ENCODE measurements at places on chromosomes 7 and 10.
A peak's percentile ranks its signal among the peaks of the same experiment; 100 is the strongest.

DNA sequence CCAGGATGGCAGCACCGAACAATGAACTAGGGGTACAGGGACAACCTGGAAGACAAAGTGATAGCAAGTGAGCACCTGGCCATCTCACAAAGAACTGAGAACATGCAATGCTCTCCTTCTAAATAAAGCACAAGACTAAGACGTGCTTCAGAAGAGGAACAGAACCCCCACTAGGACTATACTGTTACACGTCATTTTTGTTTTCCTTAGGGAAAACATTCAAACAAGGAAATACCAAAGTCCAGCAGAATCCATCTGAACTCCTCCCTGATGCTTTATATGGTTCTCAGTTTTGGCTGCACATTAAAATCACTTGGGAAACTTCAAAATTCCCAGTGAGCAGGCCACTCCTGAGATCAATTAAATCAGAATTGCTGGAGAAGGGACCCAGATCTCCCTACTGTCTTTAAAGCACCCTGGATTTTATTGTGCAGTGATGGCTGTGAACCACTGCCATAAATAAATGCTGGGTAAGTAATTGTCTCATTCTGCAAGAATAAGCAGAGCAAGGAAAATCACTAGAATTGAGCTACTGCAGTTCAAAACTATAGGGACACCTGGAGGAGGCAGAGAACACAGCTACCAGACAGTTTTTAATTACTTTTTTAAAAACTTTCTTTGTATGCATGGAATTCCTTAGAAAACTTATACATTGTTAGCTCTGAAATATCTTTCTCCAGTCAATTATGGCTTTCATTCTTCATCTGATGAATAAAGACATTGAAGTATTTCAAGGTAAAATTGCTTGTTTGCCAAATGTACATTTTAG lies 866.5 kb upstream of the GHITM start:
- no peak for DNase-seq

DNA sequence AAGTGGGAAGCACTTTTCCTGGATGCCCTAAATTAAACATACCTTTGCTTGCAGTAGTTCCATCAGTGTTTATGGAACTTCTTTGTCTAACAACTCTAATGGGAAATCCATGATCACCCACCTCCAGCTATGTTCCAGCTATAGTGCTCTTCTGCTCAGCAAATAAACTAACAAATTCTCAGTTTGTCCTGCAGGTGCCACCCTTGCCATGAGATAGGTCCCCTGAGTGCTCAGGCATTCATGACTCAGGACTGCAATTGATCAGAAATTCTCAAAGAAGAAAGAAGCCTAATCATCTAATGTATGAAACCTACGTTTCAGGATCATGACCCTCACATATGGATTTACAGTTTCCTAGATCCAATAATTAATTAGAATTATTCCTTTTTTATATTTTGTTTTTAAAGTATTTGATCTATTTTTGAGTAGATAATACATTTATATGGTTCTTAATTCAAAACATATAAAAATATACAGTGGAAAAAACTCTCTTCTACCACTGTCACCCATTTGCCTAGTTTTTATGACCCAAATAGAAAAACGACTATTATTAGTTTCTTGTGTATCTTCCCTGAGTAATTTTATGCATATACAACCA lies 48.7 kb upstream of the DYNC1I1 start:
- DNase-seq, result no peak

DNA sequence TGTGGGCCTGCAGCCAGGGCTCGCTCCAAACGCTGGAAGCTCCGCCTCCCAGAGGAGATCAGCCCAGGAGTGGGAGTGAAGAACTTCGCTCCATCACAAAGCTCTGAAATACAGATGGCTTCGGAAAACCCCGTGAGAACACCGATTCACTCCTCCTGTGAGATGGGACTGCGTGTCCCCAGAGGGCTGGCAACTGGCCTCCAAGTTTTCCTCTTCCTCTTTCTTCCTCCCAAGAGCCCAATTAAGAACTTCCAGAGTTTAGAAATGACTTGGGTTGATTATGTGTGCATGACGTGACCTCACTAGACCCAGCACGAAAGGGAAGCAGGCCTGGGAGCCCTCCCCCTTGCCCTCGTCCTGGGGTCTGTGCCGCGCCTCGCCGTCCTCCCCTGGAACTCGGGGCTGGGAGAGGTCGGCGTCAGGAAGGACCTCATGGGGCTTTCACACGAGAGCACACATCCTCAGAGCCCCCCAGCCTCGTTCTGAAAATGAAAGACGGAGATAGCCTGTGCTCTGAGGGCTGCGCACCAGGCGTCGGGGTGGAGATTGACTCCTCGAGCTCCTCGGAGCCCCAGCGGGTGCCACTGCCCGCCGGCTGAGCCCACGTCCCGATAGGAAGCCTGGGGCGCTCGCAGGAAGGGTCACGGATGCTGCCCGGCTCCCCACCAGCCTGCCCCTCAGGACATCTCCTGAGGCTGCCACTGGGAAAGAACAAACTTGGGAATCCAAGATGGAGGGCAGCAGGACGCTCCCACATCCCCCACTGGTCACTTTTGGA lies 37.8 kb downstream of the PTPRN2 start:
- peak; percentile 67 for DNase-seq

- DNase-seq, result no peak
Observed at GRCh38 chr7:2242541-2243429, 759 bp downstream of the NUDT1 start.

DNA sequence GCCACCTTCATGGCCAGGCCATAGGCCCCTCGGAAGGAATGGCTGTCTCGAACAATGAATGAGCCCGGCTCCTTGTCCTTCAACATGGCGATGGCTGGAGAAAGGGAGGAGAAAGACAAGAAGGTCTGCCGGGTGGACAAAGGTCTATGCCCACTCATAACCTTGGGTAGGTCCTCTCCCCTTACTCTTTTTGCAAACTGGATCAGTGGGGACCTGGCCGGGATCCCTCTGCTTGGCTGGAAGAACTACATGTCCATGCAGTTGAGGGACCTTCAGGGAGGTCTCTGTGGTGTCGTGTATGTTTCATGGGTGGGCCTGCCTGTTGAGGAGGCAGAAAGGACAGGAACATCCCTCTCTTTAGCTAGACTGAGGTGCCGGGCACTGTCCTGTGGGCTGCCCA lies 284.8 kb downstream of the TNS3 start:
- no peak for DNase-seq

DNA sequence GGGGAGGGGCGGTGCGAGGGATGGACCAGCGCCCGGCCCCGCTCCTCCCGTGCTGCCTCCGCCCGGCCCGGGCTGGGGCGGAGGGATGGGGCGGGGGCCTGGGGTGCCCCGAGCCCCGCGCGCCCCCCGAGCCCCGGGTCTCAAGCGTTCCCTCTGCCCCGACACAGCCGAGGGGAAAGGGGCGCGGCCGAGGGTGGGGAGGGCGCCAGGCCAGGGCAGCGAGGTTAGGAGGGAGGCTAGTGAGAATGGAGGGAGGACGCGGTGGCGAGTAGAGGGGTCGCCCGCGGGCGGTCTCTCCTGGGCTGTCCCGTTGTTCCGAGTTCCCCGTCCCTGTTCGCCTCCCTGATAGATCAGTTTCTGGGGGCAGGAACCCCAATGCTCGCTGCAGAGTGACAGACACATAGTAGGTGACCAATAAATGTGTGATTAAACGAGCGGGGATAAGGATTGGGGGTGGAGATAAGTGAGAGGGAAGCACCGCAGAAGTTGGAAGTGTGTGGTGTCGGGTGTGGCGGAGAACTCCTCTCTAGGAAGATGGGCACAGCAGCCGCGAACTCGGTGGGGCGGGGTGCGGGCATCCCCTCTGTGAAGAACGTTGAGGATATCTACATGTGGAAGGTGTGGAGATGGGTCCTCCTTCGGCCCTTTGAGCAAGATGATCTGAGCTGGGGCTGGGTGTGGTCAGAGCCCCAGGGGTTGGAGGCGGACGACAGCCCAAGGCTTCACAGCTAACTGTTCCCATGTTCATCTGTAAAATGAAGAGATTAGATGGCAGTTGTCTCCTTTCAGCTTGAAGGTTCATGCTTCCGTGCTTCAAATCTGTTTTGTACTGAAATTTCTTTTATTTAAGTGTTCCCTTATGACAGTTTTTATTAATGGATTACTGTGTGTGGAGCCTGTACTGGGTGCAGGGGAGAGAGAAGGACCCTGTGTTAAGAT lies 580 bp downstream of the ZNF775 start:
- DNase-seq, result peak; percentile 71

GRCh38 chr10:69957886-69958555 lies 94.6 kb upstream of the MACROH2A2 start:
- DNase-seq, result peak; percentile 41

- no peak for DNase-seq
Observed at GRCh38 chr10:99280472-99280871, 44.8 kb upstream of the HPSE2 start.

- no peak for DNase-seq
Observed at GRCh38 chr7:20340839-20341238, 10.1 kb downstream of the ITGB8 start.

DNA sequence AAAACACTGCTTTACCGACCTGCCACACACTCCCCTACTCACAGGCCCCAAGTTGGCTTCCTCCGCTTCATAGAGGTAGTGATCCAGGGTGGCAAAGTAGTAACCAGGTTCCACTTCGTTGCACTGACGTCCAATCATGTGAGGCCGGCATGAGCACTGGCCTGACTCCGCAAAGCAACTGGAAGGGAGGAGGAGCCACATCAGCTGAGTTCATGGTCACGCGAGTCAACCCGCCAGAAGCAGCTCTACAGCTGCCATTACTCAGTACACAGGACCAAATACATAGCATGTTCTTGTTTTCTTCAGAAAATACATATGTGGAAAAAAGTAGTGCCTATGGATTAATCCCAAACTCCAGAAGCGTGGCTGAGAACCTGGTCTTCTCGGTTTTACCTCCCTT lies 38.5 kb downstream of the LAMB1 start:
- DNase-seq, result no peak

- DNase-seq, result no peak
Observed at GRCh38 chr10:37774351-37774750, 83.1 kb downstream of the ZNF248 start.

GRCh38 chr7:46772776-46773175 lies 809.1 kb downstream of the TNS3 start:
- no peak for DNase-seq

DNA sequence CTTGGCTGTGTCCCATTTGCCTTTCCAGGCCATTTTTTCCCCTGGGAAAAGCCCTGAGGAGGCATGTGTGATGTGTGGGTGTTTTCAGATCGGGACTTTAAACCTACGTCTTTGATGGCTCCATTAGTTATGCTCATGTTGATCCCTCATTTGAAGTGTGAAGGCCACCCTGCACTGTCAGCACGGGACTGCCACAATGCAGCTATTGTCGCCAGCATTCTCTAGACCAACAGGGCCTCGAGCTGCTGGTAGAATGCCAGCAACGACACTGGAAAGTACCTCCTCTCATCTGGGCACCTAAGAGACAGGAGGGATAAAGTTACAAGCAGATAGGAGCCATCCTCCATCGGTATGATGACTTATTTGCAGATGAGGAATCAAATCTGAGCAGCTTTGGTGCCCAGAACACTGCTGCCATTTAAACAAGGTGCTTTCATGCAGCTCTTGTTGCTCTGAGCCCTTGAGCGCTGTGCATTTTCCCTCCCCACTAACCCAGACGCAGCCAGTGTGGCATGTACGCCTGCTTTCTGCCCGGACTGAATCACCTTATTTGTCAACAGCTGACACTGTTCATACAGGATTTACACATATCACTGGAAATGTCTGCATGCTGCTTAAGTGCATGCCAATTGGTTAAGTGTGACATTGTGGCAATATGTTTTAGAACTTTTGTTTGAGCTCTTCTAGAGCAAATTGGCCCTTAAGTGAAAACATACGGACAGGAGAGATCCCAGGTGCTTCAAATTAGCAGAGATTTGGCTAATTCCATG lies 175.0 kb upstream of the PITRM1 start:
- no peak for DNase-seq

GRCh38 chr10:37314862-37315261 lies 189.5 kb downstream of the ANKRD30A start:
- DNase-seq, result no peak

DNA sequence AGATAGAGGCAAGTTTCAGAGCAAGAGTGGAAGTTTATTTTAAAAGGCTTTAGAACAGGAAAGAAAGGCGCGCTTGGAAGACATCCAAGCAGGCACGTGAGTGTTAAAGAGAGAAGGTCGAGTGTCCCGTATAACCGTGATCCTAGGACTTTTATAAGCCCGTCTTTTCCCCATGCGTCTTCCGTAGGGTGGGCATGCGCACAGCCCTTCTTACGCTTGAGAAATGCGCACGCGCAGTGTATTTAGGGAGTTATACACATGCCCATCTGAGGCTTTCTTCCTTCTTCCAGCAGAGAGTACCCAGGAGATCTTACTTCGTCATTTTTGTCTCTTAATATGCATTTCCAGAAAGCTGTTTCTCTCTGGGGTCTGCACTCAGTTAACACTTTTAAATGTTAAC lies 52.4 kb downstream of the CALD1 start:
- peak; percentile 60 for DNase-seq

DNA sequence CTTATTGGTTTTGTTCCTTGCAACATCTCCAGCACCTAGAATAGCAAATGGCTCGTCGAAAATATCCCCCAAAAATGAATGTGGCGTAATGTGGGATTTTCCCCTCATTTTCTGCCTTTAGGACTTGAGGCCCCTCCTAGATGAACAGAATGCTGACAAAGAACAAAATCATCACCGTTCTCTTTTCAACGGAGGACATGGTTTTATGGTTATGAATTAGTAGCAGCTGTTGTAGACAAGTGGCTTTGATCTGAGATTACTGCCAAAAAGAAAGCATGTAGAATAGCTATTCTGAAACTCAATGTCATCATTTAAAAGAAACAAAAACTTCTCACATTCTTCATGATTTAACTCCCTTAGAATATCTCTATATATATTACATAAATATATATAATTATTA lies 17.2 kb upstream of the CALN1 start:
- DNase-seq, result no peak

- DNase-seq, result no peak
Observed at GRCh38 chr7:24069751-24070150, 214.2 kb upstream of the NPY start.

GRCh38 chr10:70267161-70267933 lies 16.5 kb downstream of the NPFFR1 start:
- DNase-seq, result no peak

DNA sequence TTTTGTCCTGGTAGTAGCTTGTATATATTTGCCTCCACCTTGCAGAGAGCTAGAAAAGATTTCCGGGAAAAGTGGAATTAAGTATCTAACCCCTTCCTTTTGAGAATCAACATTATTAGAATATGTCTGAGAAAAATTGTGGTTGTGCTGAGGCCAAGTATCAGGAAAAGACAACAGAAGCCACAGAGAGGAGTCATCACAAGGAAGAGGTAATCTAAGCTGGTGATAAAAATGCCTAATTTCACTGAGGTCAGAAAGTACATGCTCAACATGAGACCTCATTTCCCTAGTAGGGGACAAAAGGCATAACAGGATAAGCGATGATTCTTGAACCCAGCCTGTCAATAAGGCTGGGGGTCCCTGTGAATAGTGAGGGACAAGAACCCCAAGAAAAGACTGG lies 97.0 kb upstream of the PDE1C start:
- no peak for DNase-seq

- no peak for DNase-seq
Observed at GRCh38 chr10:77006836-77007511, 630.6 kb downstream of the KCNMA1 start.

GRCh38 chr10:17651896-17652295 lies 7.9 kb downstream of the STAM start:
- DNase-seq, result no peak

GRCh38 chr10:71202314-71202713 lies 10.1 kb upstream of the UNC5B start:
- peak; percentile 7 for DNase-seq

GRCh38 chr7:118104812-118105441 lies 79.0 kb upstream of the LSM8 start:
- no peak for DNase-seq
